ENCODE measurements at places on chromosomes 1 and 21.

GRCh38 chr1:35500439-35500838 lies 56.8 kb downstream of the KIAA0319L start:
- DNase-seq: no peak

- DNase-seq: no peak
Observed at GRCh38 chr1:34113362-34113761, 51.7 kb downstream of the CSMD2 start.

DNA sequence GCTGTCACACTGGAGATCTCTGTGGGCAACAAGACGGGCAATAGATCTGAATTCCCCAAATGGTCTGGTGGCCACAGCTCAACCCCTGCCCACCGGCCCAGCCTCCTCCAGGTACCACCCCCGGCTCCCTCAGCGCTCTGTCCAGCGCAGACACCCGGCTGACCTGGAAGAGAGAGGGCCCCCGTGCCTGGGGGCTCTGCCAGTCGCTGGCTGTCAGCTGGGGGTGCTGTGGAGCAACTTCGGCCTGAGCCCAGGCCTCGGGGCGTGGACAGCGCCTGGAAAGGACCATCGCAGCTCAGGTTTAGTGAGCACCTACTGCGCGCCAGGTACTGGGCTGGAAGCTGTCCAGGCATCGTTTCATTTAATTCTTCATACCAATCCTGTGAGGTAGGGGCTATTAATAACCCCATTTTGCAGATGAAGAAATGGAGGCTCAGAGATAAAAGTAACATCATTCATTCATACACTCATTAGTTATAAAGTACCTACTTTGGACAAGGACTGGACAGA lies 51.0 kb downstream of the AHDC1 start:
- DNase-seq: no peak

GRCh38 chr1:108636876-108637275 lies 24.0 kb downstream of the HENMT1 start:
- no peak for DNase-seq

DNA sequence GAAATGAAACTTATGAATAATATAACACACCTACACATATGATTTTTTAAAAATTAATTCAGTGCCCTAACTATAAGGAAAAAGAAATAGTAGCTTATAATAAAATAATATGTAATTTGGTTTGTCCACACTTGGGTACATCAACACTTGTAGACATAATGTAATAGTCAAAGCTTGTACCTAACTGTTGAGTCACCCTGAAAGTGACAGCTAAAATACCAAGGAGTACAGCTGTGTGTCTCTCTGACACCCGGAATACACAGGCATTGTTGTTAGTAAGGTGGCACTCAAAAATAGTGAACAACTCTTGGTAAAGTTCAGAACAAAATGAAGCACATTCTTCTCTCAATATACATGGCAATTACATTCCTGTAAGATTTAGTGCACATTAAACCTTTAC lies 243.4 kb downstream of the TRABD2B start:
- DNase-seq: no peak

DNA sequence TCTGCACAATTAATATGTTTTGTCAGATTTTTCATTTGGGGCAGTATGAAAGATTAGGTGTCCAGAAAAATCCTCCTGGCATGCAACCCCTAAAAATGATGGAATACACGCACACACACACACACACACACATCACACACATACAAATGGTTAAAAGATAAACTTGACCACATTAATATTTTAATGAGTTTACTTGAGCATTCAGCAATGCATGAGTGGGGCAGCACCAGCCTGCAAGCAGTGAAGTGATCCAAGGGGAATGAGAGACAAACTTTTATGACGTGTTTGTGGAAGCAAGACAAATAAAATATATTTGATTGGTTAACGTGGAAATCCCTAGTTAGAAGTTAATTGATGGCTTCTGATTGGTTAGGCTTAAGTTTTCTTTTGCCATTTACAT lies 29.1 kb upstream of the SOAT1 start:
- no peak for DNase-seq

GRCh38 chr1:9101510-9102146 lies 27.3 kb downstream of the GPR157 start:
- DNase-seq: peak; percentile 16

DNA sequence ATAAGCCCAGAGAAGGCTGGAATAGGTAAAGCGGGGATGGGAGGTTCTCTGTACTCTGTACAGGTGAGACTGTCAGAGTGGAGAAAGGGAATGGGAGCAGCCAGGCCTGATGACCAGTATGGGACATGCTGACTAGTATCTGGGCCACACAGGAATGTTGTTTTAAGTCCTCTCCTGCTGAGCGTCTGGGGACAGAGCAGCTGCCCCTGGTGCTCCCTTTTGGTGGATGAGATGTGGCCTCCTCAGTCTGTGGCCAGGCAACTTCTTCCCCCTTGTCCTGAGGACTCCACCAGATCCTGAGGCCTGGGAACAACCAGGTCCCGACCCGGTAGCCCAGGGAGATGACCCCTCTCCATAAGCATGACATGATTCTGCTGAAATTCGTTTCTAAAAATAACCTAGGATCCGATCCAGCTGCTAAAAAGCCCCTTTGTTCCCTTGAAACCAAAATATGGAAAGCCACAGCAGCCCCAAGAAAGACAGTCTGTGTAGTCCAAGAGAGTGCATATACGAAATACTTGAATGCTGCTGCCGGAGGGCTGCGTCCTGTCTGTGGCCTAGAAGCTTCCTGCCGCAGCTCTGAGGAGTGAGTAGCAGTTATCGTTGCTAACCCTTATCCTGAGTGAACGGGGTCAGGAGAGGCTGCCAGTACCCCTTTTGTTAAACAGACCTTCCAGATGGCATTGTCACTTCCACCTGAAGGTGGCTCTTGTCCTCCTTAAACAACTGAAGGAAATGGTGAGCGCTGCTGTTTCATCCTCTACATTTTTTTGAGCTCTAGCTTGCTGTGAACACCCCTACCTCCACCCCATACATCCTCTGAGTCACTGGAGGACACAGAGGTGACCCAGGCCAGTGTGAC lies 47.1 kb downstream of the ATP2B4 start:
- DNase-seq: peak; percentile 73

GRCh38 chr1:91684481-91685196 lies 184.0 kb downstream of the CDC7 start:
- DNase-seq: no peak

DNA sequence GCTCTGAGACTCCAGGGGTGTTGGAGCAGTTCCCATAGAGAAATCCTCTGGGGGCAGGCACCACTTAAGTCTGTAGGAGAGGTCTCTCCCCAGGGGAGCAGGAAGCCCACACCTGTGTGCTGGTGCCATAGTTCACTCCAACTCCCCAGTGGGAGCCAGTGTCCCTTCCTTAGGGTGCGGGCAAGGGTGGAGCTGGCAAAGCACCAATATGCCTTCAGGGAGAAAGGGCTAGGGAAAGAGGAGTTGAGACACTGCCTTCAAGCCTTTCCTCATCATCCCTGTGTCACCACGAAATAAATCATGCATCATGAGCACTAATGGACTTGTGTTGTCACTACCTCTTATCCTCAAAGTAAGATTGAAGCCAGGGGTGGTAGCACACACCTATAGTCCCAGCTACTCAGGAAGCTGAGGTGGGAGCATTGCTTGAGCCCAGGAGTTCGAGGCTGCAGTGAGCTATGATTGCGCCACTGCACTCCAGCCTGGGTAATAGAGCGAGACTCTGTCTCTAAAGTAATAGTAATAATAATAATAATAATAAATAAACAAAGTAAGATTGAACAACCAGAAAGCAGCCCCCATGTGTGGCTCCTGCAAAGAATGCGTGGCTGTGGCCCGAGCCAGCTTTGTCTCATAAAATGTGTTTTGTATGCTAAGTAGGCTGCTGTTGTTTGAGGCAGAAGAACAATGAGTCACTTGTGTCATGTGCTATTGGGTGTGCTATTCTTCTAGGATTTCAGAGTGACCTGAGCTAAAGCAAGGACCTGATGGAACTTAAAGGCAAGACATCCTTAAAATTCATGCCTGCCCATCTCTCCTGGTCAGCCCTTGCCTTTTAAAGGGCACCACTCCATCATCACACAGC lies 6.7 kb upstream of the TIE1 start:
- DNase-seq: no peak

DNA sequence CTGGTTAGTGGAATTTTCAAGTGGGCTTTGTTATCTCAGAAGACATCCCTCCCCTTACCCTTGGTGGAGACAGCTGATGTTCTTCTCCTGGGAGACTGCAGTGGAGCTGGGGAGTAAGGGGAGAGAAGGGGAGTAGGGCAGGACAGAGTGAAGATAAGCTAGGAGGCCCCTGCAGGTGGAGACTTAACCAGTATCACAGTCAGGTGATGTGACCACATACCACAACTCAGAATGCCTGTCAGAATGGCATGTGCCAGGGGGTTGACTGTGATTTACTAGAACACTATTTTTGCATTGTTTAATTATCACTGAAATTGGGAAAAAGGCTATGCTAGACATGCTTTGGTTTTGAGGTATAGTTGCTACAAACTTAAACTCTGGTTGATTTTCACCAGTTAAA lies 124.6 kb downstream of the NRDC start:
- DNase-seq: no peak

DNA sequence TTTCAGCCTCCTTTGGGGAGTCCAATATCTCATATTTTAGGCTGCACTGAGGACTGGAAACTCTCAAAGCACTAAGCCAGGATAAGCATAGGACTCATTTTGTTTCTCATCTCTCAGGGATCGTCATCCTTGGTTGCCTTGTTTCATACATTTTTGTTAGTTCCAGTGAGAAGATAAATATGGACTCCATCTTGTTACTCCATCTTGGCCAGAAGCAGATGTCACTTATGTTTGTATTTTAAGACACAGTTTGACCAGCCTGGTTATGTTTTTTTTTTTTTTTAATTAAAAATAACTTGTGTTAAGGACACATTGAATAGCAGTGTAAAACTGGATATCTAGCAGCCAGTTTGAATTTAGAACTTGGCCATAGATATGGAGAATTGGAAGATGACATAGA lies 34.7 kb downstream of the DISP3 start:
- DNase-seq: no peak

- no peak for DNase-seq
Observed at GRCh38 chr1:223836586-223836985, 9.2 kb downstream of the TP53BP2 start.

DNA sequence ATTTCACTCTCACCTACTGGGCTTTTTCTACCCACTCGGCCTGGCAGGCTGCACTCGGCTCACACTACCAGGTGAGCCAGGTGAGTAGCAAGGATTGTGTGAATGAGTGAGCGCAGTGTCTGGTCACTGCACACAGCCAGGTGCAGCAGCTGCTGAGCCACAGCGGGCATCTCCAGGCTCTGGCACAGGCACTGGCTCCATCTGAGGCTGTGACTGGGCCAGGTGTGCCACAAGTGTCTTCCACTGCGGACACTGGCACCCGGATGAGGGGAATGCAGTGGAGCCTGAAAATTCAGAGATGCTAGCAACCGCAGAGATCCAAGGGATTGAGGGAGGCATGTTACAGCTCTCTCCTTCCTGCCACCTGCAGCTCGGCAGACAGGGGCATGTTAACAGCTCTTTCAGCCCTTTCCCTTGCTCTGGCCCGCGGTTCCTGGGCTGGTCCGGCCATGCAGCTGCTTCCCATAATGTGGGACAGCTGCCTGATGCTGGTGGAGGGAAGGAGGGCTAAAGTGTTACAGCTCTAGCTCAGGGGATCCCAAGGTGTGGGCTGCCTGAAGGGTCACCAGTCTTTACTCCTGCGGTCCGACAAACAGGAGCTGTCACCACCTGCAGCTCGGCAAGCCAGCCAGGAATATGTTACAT lies 1038.3 kb downstream of the AMY1C start:
- no peak for DNase-seq

GRCh38 chr1:230972855-230973271 lies 5.8 kb downstream of the TTC13 start:
- peak; percentile 40 for DNase-seq

GRCh38 chr1:230326971-230327891 lies 98.9 kb downstream of the PGBD5 start:
- no peak for DNase-seq

DNA sequence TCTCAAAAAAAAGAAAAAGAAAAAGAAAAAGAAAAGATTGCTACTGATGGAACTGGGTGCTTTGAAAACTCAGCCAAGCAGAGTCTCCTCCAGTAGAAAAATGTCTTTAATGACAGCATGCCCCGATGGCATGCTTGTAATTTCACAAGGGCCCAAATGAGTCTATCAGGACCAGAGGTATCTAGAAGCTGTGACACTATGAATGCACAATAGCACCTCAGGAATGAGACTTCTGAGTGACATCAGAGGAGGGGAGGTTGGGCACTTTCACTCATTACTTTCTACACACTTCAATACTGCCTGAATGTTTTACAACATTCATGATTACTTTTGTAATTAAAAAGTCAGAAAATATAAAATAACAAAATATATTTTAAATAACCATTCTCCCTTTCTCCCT lies 15.1 kb upstream of the CD58 start:
- no peak for DNase-seq

DNA sequence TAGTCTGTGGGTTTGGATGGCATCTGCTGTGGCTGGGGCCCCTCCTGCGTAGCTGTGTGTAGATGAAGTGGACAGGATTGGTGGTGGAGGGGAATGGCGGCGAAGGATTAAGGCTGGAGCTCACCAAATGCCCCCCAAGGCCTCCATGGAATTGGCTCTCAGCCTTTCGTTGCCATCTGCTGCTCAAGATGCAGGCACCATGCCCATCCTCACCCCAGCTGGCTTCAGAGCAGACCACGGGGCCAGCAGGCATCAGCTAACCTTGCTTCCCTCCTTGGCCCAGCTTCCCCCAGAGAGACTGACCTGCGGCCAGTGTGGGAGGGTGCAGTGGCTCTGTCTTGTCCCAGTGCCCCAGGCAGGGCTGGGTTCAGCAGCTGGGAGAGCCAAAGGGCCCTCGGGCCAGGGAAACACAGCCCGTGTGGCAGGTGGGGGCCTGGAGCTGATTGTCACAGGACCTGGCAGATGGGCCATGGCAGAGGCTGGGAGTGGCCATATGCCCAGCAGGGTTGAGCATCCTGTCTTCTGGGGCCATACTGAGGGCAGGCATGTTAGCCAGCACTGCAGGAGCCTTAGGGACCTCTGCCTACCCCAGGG lies 66.8 kb upstream of the ACTL8 start:
- DNase-seq: no peak

GRCh38 chr1:233632436-233632835 lies 18.5 kb downstream of the KCNK1 start:
- DNase-seq: no peak

DNA sequence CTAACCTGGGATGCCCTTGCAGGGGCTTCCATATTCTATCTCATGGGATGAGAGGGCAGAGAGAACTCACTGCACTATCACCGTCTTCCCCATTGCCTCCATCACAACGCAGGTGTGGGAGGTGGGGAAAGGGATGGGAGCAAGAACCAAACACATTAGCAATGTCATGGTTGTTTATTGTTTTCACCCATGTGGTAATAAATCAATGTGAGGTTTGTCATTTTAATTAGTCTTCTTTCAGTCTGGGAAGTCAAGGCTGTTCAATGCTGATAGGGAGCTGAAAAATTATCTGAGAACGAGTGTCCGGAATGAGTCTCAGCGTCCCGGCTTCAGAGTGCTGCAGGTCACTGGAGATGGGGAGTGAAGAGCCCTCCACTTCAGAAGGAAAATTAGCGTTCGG lies 268.5 kb downstream of the DUSP10 start:
- no peak for DNase-seq

GRCh38 chr1:62318320-62318755 lies 896 bp downstream of the KANK4 start:
- DNase-seq: no peak

GRCh38 chr1:225534135-225534534 lies 106.3 kb upstream of the LBR start:
- no peak for DNase-seq

Data from naive thymus-derived CD4-positive, alpha-beta T cell (primary cell).